Activated CD4-positive, CD25-positive, alpha-beta regulatory T cell treated with anti-CD3 and anti-CD28 coated beads, Interleukin-2, amount 50 U/mL, for 72 hours (primary cell): ENCODE measurements at places on chromosomes 16 and 17.

DNA sequence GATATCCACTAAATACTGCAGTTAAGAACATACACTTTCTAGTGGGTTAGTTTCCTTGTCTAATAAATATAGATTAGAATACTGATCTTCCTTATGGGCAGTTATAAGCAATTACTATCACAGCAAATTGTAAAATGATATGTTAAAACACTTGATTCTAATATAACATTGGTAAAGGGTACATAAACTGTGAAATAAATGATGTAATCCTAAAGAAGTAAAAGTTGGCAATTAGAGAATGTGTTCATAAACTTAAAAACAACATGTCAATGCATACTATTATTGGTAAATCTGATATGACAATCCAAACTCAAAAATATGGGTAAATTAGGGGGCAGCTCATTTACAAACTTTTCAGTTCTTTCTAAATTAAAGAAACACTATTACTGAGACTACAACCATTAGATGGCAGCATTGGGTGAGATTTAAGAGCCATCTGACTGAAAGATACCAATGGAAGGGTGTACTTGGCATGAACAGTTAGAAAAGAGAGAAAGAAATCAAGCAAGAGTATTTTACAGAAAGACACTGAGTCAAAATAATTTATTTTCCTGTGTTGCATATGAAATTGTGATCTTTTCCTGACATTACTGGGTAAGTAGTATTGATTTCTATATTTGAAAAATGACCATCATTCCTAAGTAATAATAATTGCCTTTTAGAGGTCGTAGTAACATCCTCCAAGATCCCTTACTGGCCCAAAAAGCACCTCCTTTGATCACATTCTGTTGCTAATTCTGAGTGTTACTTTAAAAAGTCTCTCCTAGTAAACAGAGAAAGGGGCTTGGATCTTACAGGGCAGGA lies 119.6 kb downstream of the SPAG9 start:
- no peak for DNase-seq

GRCh38 chr17:82172486-82173160 lies 40.0 kb downstream of the CCDC57 start:
- DNase-seq = no peak

- no peak for DNase-seq
Observed at GRCh38 chr17:66739553-66739952, 95.4 kb upstream of the CACNG5 start.

DNA sequence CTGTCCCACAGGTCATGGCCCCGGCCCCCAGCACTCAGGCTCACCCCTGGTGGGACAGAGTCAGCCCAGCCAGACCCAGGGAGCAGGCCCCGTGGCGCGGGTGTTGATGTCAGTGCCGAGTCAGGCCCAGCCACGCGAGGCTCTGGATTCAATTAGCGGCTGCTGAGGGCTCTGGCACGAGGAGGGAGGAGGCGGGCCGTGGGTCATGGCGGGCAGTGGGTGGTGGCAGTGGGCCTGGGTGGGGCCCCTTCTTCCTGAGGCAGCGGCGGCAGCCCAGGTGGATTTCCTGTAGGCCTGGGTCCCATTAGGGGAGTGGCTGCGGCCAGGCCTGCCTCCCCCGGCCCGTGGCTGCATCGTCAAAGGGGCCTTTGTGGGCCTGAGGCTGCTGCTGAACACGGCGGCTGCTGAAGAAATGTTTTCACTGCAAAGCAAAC lies 12.9 kb downstream of the VASN start:
- no peak for DNase-seq

GRCh38 chr16:46800494-46800893 lies 30.5 kb downstream of the C16orf87 start:
- DNase-seq = no peak

GRCh38 chr17:81388091-81388611 lies 7.1 kb upstream of the BAHCC1 start:
- no peak for DNase-seq

GRCh38 chr17:78522031-78522809 lies 55.0 kb downstream of the DNAH17 start:
- no peak for DNase-seq

DNA sequence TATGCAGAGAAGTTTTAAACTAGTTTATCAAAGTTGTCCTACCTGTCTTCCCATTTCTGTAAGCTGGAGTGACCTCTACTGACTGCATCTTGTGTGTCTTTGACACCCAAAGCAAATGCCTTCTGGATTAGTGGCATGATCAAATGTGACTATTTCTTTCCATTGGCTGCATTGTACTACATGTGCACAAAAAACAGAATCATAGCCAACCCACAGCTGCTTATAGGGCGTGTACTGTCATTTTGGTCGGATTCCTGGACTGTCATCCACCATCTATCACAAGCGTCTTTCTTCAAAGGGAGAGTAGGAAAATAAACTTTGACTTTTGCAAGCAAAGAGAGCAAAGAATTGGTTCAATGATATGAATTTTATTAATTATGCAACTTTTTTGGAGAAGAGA lies 310.6 kb downstream of the MAP2K6 start:
- DNase-seq = no peak

GRCh38 chr16:76204249-76204648 lies 73.0 kb upstream of the CNTNAP4 start:
- DNase-seq = no peak

- DNase-seq = no peak
Observed at GRCh38 chr16:20743591-20743990, 2.0 kb upstream of the THUMPD1 start.

GRCh38 chr17:55274355-55275255 lies 9.8 kb downstream of the HLF start:
- DNase-seq = no peak

- no peak for DNase-seq
Observed at GRCh38 chr17:72407931-72408330, 287.1 kb downstream of the SOX9 start.

GRCh38 chr17:40903129-40903847 lies 18.2 kb upstream of the KRT20 start:
- no peak for DNase-seq

GRCh38 chr17:51065466-51065865 lies 55.2 kb downstream of the SPAG9 start:
- DNase-seq = no peak

GRCh38 chr16:15970202-15970601 lies 20.8 kb downstream of the ABCC1 start:
- DNase-seq = no peak

DNA sequence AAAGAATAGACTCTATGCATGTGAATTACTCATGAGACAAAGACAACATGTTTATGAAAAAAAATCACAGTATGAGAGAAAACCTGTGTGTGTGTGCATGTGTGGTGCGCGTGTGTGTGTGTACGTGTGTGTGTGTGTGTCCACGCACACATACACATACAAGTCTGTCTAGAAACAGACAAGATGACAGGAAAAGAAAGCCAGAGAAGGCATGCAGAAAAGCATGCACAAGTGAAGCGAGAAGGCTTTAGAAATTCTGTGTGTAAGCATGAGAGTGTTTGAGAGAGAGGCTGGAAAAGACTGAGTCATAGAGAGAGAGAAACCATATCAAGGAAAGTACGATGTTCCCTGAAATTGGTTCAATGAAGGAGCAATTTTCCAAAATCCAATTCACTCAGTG lies 566.4 kb upstream of the C16orf82 start:
- DNase-seq = no peak

GRCh38 chr16:57997176-57997527 lies 3.3 kb downstream of the ZNF319 start:
- no peak for DNase-seq

- DNase-seq = no peak
Observed at GRCh38 chr16:81830845-81831540, 51.9 kb downstream of the PLCG2 start.

DNA sequence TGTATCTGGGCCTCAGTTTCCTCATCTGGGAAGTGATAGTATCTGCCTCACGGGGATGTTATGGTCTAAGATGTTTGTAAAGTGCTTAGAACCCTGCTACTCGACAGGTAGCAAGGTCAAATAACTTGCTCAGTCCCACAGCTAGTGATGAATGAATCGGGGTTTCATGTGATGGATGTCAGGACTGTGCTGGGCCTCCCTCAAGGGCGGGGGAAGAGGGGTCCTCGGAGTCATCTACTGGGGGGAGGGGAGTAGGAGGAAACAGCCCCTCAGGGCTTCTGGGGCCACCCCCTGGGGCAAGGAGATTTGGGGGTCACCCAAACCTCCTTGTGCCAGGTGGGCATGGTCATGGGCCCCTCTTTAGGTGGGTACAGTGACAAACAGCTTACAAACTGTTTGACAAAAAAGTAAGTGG lies 732 bp downstream of the PNPO start:
- no peak for DNase-seq

DNA sequence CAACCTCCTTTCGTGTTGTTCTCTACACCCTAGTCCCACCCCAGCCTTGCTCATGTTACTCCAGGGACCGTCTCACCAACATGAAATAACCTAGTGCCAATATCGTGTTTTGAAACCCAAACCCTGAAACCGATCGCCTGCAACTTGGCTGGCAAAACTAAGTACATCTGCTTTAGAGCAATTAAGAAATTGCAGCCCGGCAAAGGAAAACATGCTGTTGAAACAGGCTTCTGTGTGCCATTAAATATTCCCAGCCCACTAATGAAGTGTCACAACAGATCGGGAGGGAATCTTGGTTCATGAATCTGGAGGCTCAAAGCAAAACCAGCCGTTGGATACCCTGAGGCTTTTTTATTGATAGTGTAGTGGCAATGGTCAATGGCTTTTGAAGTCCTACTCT lies 48.3 kb upstream of the GPR139 start:
- no peak for DNase-seq

- no peak for DNase-seq
Observed at GRCh38 chr16:5502467-5502869, 404.9 kb upstream of the EEF2KMT start.

DNA sequence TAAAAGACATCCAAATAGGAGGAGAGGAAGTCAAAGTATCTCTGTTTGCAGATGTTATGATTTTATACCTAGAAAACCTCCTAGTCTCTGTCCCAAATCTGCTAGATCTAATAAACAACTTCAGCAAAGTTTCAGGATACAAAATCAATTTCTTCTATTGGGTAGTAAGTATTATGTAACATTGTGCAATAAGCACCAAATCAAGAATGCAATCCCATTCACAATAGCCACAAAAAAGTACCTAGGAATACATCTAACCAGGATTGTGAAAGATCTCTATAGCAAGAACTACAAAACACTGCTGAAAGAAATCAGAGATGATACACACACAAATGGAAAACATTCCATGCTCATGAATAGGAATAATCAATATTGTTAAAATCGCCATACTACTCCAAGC lies 13.0 kb downstream of the NLRP1 start:
- DNase-seq = no peak

DNA sequence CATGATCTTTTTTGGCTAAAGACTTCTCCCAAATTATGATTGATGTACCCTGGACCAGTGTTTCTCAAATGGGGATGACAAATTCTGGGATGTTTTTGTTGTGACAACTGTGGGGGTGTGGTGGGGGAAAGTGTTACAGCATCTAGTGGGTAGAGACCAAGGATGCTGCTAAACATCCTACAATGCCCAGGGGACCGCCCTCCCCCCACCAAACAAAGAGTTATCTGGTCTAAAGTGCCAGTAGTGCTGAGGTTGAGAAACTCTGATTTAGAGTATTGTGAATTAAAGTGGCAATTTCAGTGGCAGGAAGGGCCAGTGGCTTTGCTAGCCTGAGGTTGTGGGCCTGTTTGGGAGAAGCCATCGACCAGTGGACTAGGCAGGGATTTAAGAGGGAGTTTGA lies 33.3 kb downstream of the SLC47A2 start:
- DNase-seq = no peak

DNA sequence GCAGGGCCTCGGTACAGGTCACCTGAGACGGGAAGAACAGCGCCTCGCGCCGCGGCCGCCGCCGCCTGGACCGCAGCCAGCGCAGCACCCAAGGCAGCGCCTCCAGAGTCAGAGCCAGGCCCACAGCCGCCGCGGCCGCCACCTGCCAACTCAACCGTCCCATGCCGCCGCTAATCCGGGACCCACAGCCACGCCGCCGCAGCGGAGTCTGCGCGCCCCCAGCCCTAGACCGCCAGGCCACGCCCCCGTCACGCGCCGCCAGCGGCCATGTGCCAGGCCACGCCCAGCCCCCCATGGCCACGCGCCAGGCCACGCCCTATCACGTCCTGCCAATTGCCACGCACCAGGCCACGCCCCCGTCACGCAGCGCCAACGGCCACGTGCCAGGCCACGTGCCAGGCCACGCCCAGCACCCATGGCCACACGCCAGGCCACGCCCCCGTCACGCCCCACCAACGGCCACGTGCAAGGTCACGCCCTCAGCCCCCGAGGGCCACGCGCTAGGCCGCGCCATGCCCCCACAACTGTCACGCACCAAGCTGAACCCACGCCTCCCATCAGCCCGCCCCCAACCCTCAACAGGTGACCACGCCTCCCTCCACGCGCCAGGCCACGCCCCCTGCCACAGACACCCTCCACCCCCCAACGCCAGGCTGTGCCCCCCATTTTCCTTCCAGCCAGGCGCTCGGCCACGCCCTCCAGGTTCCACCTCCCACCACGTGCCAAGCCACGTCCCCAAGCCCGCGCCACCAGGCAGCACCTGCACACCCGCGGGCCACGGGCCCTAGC lies at the start of gene PLD6:
Gene PLD6 (minus strand): TSS at position 210 of the 789 bp plus-strand sequence. CDS start 47 bp downstream, at position 163.
- peak; percentile 97 for DNase-seq

- DNase-seq = peak; percentile 37
Observed at GRCh38 chr16:81873843-81874752, 95.0 kb downstream of the PLCG2 start.

GRCh38 chr17:77300016-77300686 lies 159.4 kb downstream of the SEC14L1 start:
- no peak for DNase-seq
